ENCODE measurements at places on chromosomes 1 and 21.

GRCh38 chr1:31033598-31033997 lies 31.9 kb downstream of the PUM1 start:
- no peak for DNase-seq

- no peak for DNase-seq
Observed at GRCh38 chr1:93079685-93080141, 630 bp downstream of the MTF2 start.

- DNase-seq: no peak
Observed at GRCh38 chr1:170695955-170696590, 32.1 kb downstream of the PRRX1 start.

DNA sequence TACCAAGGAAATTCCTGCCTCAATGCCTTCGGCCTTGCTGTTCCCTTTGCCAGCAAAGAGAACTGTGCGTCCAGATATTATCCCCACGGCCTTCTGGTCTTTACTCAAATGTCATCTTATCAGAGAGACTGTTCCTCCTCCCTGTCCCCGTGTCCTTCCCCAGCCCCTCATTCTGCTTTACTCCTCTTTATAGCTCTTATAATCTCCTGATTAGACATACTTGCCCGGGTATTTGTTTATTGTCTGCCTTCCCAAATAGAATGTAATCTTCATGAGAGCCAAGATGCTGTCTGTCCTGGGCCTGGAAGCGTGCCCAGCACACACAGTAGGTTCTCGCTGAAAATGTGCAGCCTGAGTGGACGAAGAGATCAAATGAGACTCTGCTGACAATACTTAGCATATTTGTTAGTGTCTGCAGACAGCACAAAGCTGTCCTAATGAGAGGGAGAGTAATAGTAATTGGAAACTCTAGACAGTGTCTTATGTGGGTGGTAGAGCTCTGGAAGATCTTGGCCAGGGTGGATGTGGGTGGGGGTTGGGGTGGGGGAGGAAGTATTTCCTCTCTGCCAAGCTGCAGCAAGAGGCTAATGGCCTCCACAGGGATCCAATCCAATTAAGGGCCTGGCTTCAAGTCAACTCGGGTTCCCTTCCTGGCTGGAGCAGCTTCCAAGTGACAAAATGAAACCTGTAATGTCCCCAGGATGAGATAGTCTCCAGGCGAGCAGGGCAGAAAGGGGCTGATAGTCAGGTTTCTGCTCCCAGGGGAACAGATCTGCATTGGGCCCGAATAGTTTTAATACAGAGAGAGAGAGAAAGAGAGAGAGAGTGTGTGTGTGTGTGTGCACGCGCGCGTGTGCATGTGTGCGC lies 9.5 kb upstream of the CLIC4 start:
- DNase-seq: no peak

GRCh38 chr1:174761335-174761734 lies 238.4 kb upstream of the CACYBP start:
- no peak for DNase-seq

GRCh38 chr1:159957824-159958268 lies 3.8 kb upstream of the SLAMF9 start:
- no peak for DNase-seq

GRCh38 chr21:16667395-16667794 lies 845.4 kb upstream of the CXADR start:
- no peak for DNase-seq

GRCh38 chr1:112544011-112544688 lies 35.4 kb downstream of the WNT2B start:
- DNase-seq: no peak

- no peak for DNase-seq
Observed at GRCh38 chr1:147171399-147172167, 687 bp downstream of the PRKAB2 start.

DNA sequence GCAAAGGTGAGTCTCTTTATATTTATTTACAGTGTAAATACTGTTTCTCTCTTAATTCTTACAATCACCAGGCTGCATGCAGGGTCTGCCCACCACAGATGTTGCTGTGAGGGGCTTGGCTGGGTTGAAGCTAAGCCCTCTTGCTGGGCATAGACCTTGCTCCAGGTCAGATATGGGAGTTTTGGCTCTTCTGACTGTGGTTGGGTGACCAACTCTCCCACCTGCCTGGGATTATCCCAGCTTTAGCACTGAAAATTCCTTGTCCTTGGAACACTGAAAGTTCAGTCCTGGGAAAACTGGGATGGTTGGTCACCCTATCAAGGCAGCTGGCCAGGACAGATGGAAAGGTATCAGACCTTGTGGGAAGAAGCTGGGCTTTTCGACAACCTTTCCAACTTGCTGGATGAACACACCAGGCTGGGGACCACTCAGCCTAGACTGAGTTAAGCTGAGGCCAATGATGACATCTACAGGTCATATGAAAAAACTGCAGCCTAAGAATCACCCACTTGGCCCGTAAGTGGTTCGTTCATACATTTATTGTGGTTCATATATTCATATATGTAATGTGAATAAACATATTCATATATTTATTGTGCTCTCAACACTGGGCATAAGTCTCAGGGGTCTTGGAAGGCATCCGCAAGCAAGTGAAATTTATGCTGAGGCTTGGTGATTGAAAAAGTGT lies 26.6 kb upstream of the HPDL start:
- DNase-seq: no peak

DNA sequence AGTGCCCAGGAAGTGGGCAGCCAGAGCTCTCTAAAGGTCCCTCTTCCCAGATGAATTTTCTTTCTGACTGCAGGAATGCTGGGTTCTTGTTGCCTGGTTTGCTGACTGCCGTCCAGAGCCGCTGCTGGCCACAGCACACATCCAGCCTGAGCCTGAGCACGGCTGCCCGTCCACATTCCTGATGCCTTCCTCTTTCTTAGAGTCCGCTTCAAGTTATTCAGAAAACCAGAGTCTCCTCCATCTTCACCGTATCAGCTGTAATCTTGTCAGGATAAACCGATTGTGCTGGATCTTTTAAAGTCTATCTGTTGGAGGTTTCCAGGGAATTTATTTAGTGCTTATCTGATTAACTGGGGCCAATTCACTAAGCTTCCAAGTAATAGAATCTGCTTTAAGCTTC lies 84.8 kb upstream of the BCAR3 start:
- DNase-seq: no peak

DNA sequence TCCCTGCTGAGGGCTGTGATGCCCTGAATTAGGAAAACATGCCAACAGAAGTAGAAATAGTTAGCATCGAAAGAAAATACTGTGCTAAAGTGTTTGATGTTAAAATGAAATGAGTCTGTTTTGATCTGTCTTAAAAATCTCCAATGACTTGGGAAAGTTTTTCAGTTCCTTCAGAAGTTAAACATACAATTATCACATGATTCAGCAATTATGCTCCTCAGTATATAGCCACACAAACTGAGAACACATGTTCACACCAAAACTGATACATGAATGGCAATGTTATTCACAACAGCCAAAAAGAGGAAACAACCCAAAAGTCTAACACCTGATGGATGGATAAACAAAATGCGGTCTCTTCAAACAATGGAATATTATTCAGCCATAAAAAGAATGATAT lies 130.6 kb downstream of the PTPN14 start:
- DNase-seq: no peak

GRCh38 chr1:69852706-69853105 lies 285.0 kb downstream of the LRRC7 start:
- DNase-seq: no peak

GRCh38 chr1:30290581-30290980 lies 432.8 kb downstream of the MATN1 start:
- no peak for DNase-seq

- no peak for DNase-seq
Observed at GRCh38 chr1:200740571-200741208, 2.0 kb downstream of the CAMSAP2 start.

DNA sequence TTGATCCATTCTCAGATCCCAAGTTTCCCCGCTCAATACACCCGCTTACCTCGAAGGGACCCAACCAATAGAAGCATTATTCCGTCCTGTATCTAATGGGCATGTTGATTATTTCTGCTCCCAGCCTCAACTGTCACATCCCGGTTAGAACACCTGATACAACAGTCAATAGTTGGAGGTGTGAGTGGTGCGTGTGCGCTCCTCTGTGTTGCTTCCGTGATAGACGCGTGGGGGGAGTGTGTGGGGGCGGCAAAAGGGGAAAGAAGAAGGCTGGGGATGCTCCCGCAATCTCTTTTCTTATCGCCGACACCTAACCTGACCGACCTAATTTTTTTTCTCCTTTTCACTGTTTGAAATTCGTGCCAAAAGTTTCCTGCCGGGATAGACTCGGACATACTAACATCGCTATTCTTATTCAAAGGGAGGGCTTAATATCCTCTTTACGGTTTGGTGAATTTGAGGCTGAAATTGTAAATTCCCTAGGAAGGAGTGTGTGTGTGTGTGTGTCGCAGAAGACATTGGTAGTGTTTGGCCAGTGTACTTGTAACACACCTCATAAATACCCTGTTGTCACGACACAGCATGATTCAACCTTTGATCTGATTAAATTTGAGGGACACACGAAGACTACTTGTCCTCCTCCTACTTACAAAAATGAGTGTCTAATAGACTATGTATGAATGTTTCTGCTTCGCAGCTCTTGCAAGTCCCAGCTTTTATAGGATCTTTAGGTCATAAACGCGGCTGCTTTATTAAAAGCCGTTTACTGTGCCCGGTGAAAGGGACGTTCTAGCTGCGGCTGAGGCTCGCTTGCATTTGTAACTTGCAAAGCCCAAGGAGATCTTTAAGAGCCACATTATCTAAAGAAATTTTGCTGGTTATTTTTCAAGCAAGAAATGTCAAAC lies 1.5 kb upstream of the PROX1 start:
- no peak for DNase-seq

DNA sequence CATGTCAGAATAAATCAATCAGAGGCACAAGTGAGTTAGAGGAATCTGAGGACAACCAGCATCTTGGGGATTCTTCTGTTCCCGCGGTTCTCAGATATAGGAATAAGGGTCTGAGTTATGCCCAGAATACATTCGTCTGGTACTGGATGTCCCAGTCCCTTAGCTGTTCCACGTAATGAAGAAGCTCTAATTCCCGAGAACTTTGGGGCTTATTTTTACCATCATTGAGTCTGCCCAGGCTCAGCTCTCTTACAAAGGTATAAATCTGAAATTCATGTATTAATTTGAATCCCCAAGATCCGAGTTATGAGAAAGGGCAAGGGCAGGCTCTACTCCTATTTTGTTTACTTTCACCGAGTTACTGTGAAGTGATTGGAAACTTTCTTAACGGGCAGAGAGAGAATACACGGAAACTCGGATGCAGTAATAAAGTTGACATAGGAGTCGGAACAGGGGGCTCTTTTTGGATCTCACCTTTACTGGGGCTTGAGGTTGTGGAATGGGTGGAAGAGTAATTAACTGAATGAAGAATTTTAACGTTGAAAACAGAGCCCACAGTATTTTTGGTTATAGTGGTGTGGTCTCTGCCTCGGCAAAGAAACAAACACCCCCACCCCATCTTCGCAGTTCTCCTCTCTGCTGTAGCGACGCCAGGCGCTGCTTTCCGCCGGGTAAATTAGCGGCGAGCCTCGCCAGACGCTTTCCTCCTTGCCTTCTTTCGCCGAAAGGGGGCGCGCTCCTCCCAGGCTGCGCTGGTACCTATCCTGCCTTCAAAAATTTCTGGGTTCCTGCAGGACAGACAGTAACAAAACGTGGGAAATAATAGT lies 7.1 kb downstream of the PRRX1 start:
- DNase-seq: no peak

- no peak for DNase-seq
Observed at GRCh38 chr1:41444785-41445184, 39.7 kb downstream of the EDN2 start.

DNA sequence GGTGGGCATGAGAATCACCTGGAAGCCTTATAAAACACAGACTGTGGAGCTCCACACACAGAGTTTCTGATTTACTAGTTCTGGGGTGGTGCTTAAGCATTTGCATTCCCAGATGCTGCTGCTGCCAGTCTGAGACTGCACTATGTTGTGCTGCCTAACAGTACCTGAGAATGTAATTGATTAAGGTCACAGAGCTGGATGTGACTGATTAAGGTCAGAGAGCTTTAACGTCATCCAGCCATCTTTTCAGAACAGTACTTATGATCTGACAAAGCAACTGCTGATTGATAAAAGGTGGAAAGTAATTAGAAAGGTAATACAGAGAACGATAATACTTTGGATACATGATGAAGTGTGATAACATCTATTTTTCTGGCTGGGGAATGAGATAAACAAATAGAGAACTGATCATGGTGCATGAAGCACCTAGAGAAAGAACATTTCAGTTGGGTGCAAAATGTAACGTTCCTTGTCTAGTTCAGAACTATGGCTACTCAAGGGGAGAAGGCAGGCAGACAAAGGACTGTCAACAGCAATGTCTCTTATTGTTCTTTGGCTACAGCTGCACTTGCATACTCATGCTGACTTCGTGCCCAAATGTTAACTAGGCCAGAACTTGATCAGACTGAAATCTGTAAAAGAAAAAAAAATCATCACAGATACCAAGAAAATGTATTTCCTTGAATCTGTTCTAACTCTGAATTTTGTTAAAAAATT lies 3.7 kb upstream of the UCK2 start:
- DNase-seq: no peak

DNA sequence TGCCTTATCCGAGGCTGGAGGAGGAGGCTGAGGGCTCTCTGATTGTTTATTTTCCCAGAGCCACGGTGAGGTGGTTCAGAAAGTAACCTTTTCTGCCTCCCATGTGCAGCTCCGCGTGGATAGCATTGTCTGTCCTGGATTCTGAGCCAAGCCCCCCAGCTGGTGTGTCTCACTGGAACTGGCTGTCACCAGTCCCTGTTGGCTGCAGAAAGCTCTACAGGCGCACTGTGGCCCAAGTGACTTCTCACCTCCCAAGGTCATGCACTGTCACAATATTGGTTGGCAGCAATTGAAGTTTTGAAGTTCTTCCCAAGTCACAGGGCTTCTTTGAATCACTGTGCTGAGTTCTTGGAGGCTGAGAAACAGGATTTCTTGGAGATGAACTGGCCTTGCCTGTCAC lies 8.2 kb downstream of the BMP8A start:
- DNase-seq: no peak

GRCh38 chr1:59952065-59952464 lies 25.5 kb upstream of the CYP2J2 start:
- DNase-seq: no peak

DNA sequence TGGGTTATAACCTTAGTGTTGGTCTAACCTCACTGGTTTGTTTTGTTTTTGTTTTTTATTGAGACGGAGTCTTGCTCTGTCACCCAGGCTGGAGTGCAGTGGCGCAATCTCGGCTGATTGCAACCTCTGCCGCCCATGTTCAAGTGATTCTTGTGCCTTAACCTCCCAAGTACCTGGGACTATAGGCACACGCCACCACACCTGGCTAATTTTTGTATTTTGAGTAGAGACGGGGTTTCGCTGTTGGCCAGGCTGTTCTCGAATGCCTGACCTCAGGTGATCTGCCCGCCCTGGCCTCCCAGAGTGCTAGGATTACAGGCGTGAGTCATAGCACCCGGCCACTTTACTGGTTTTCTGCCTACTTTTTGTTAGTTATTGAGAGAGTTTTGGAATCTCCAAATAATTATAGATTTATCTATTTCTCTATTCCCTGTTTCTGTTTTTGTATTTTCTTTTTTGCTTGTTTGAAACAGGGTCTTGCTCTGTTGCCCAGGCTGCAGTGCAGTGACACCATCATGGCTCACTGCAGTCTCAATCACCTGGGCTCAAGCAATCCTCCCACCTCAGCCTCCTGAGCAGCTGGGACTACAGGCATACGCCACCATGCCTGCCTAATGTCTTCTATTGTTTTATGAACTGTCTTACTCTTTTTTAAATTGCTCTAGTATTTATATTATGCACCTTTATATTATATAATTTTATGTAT lies 21.4 kb downstream of the SMG7 start:
- no peak for DNase-seq
